Left colon (tissue), 2 donors: ENCODE measurements at places on chromosomes 4 and X.

- DNase-seq = no peak
Observed at GRCh38 chrX:31563792-31564191, 492.0 kb upstream of the FTHL17 start.

GRCh38 chr4:139718358-139718757, 52.7 kb downstream of the MGST2 start:
- no peak for DNase-seq

DNA sequence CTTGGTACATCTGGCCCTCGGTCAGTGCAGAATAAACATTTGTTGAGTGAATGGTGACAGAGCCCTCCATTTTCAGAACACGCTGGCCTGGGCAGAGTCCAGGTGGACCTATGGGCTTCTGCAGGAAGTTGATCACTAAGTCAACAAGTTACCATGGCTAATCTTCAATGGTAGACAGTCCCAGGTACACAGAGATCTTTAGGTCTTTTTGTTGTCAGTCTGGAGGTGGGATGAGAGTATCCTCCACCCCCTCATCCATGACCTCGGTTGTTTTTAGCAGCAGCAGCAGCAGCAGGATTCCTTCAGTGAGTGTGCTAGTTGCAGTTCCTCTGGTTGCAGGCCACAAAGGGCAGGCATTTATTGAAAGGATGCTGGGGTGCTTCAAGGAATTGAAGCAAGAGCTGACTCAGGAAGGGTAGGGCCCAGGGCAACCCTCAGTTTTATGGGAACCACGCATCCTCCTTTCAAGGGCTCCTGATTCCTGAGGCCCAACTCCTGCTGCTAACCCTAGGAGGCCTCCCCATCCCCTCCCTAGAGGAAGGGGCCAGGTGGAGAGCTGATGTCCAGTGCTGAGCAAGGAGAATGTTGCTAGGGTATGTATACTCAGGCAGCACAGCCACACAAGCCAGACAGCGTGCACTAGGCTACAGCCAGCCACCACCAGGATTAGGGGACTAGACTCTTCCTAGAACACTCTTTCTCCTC, 1.7 kb upstream of the USP27X start:
- no peak for DNase-seq

DNA sequence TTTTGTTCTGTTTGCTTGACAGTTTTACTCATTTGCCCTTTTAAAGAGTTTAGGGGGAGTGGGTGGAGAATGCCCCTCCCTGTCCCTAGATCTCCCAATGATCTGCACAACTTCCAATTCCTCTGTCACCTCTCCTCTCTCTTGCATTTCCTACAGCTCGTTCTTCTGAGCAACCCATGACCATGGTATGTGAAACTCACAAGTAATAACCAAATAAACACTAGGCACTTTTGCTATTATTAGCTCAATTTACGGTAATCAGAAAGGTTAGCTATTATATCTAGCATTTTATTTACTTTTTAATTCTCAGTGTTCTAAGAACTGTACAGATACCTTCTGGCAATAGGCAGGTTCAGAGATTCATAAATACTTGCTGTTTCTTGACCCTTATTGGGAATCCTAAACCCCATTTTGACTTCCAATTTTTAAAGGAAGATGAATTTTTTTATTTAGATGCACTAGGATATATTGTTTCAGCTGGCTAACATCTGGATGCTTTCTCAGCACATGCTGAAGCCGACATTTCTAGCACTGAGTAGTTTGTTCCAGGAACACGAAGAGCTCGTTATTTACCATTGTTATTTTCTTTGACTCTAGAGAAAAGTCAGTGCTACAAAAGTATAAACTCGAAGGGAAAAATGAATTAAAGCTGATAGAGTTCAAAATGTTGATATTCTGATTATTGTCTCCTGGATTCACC, 194.7 kb upstream of the TLL1 start:
- DNase-seq = no peak

GRCh38 chr4:159111416-159111815, 8.5 kb downstream of the RAPGEF2 start:
- no peak for DNase-seq

- DNase-seq = no peak
Observed at GRCh38 chr4:108620933-108621905, 843 bp downstream of the RPL34 start.

DNA sequence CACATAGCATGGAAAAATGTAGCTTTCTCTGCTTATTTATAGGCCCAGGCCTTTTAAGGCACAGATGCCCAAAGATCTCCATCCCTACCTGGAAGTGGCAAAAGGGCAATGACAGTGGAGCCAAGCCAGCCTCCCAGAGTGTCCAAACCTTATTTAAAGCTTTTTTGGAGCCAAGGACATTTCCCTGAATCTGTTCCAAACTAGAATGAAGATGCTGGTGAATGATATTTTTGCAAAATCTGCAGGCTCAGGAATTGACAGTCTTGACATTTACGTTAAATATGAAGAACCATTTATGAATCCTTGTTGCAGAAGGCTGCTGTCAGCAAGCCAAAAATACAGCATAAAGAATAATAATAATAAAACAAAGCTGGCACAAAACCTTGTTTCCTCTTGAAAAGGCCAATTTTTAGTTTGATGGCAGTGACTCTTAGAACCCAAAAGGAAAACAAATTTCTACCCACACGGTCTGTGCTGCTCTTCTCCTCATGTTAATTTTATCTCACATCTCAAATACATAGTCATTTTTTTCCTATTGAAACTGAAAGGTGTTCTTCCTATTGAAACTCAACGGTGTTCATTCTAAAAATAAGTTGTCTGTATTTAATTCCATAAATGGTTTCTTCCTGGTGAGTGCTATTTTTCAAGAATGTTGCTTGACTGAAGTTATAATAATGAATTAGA, 206.3 kb upstream of the TBL1X start:
- no peak for DNase-seq

DNA sequence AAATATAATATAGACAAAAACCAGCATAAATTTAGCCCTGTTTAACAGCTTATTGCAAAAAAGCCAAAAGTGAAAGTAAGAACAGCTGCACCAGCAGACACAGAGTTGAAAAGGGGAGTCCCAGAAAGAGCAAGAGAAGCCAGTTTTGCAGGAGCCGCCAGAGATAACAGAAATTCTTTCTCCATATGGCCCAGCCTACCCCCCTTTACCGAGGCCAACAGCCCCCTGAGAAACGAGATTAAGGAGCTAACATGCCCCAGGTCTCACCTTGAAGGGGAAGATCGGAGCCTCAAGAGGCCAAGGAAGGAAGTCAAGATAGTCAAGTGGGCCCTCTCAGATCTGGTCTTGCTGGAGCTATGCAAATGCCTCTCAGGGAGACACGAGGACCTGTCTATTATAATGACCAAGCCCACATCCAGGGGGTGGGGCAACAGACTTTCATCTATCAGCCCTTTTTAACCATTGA, 4.8 kb downstream of the ACOX3 start:
- no peak for DNase-seq

DNA sequence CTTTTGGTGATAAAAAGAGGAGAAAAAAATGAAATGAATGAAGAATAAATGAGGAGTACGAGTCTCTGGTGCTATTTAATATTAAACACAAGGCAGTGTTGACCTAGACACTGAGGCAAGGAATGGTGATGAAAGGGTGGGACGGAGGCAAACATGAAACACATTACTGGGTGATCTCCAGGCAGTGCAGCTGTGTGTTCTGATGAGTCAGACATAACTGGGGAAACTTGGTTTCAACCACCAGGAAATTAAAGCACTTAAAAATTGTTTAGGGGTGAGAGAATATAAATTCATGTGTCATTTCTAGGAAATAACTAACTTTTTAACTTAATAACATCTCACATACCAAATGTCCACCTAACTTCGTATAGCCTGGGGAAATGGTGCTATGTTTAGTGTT, 19.7 kb upstream of the CXCL6 start:
- no peak for DNase-seq

GRCh38 chrX:16089086-16089485, 34.3 kb upstream of the GRPR start:
- no peak for DNase-seq

DNA sequence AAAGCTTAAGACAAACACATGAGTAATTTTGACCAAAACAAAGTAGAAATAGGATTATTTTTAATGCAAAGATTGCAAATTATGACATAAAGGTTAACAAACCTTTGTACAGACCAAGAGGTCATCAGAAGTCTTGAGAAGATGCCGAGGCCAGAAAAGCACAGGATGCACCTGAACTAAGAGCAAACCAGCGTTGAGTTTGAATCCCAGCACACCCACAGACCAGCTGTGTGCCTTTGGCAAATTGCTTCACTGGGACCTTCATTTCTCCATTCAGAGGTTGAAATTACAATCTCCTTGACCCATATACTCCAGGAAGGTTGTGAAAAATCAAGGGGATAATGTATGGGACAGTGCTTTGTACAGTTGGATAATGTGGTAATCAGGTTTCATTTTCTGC, 56.6 kb downstream of the PPM1K start:
- no peak for DNase-seq

GRCh38 chrX:124085063-124085462, 123.6 kb downstream of the STAG2 start:
- DNase-seq = no peak

GRCh38 chrX:53950130-53950733, 94.0 kb downstream of the PHF8 start:
- no peak for DNase-seq

- peak; percentile 53 for DNase-seq
Observed at GRCh38 chrX:46796574-46797191, 37.8 kb upstream of the SLC9A7 start.

- no peak for DNase-seq
Observed at GRCh38 chr4:123640271-123640670, 243.7 kb downstream of the SPRY1 start.

GRCh38 chr4:63349674-63350025, 1059.6 kb downstream of the TECRL start:
- no peak for DNase-seq

- no peak for DNase-seq
Observed at GRCh38 chrX:252244-252956, 28.8 kb upstream of the PLCXD1 start.

DNA sequence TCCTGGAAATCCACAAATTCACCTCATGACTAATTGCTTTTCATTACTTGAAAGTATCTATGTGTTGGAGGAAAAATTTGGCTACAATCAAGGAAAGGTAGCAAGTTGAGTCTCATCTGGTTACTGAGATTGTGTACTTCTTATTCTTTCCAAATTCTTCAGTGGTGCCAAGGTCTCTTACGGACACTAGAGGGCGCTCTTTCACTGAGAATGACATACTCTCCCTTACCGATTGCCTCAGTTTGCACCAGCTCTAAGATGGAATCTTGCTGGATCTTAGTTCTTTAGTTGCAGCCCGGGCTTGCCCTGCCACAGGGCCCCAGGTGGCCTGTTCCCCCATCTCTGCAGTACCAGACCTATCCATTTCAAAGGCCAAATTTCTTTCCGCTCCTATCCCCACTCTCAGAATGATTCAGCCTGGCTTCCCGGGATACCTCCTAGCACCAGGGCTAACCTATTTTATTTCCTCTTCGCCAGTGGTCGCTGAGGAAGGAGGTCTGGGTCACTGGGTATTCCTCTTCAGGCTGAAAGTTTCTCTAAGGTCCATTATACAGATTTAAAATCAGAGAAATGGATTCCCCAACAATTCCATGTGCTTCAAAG, 24.6 kb upstream of the GPR50 start:
- no peak for DNase-seq

- DNase-seq = no peak
Observed at GRCh38 chr4:52312722-52313121, 261.6 kb downstream of the SPATA18 start.

DNA sequence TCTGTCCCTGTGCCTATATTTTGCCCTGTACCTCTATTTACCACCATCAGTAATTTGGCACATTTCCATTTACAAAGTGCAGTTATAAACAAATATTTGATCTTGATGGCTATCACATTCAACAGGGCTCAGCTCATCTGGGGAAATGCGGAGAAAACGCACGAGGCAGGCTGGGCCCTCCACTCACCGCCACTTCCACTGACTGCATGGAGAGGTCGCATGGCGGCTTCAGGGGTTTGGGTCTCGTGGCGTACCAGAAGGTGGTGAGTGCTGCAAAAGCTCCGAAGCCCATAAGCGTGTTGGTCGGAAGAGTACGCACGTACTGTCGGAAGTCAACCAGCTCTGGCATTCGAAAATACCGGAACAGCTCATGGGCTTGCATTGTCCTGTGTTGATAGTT, 22.6 kb downstream of the ACSL1 start:
- no peak for DNase-seq

- DNase-seq = no peak
Observed at GRCh38 chr4:169335331-169335730, 64.6 kb upstream of the SH3RF1 start.

- DNase-seq = no peak
Observed at GRCh38 chr4:183124865-183125264, 25.8 kb downstream of the WWC2 start.

GRCh38 chr4:127856813-127857447, 23.8 kb upstream of the PLK4 start:
- DNase-seq = no peak

- DNase-seq = no peak
Observed at GRCh38 chrX:10901290-10901633, 209.9 kb upstream of the HCCS start.

DNA sequence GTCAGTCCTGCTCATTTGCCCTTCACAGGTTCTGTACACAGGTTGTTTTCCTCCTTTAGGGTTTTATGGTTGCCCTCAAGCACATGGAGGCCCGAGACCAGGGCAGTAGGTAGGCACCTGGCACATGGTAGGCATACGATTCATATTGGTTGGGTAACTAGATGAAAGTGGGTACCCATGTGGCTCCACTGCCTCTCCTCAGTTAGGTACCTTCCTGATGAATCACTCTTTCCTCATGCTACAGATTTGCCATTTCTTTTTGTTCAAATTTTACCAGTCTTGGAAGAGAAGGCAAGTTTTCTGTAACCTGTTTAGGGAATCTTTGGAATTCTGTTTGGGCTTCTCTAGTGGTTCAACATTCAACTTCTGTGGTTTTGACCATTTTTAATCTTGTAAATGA, 121.3 kb downstream of the FHIP1A start:
- DNase-seq = no peak

- no peak for DNase-seq
Observed at GRCh38 chrX:80223982-80224579, 196.2 kb upstream of the TENT5D start.

DNA sequence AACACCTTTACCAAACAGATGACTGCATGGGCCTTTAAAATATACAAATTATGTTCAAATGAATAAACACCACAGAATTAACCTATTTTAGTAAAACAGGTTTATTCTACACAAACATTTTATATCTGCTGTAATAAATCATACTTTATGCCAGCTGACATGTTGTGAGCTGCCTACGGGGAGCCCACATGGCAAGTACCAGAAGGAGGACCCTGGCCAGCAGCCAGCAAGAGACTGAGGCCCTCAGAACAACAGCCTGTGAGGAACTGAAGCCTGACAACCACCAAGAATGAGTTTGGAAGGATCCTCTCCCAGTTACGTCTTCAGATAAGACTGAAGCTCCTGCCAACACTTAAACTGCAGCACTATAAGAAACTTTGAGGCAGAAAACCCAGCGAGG, 377.0 kb downstream of the PDGFC start:
- DNase-seq = peak; percentile 53

DNA sequence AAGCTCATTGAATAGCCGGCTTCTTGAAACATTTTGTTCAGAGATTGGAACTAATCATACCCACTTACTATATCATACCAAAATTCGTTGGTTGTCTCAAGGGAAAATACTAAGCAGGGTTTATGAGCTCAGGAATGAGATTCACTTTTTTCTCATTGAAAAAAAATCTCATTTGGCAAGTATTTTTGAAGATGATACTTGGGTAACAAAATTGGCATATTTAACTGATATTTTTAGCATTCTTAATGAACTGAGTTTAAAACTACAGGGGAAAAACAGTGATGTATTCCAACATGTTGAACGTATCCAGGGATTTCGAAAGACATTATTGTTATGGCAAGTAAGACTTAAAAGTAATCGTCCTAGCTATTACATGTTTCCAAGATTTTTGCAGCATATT, 6.4 kb downstream of the FAM200B start:
- DNase-seq = no peak
